Stimulated activated CD4-positive, alpha-beta T cell treated with anti-CD3 and anti-CD28 coated beads, Interleukin-15, amount 100 ng/mL, for 1 hour (primary cell): ENCODE measurements at places on chromosomes 11 and 22.

GRCh38 chr11:46520971-46521745 lies 72.7 kb downstream of the AMBRA1 start:
- DNase-seq, result no peak

GRCh38 chr11:120612513-120613263 lies 101.1 kb downstream of the GRIK4 start:
- DNase-seq, result no peak

GRCh38 chr11:104003491-104003890 lies 32.9 kb upstream of the DDI1 start:
- DNase-seq, result no peak

GRCh38 chr22:35548722-35549112 lies 8.1 kb downstream of the RASD2 start:
- DNase-seq, result no peak

GRCh38 chr11:65615950-65616574 lies 486 bp downstream of the PCNX3 start:
- peak; percentile 26 for DNase-seq

DNA sequence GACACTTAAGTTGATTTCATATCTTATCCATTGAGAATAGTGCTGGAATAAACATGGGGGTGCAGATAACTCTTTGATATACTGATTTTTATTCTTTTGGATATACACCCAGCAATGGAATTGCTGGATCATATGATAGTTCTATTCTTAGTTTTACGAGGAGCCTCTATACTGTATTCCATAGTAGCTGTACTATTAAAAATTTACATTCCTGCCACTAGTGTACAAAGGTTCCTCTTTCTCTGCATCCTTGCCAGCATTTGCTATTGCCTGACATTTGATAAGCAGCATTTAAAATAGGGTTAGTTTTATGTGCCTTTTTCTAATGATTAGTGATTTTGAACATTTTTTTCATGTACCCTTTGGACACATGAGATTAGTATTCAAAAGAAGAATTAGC lies 554.2 kb downstream of the JRKL start:
- DNase-seq, result no peak

GRCh38 chr11:86809561-86809960 lies 9.2 kb downstream of the PRSS23 start:
- no peak for DNase-seq

- peak; percentile 91 for DNase-seq
Measured at GRCh38 chr22:41543854-41544670, at the start of gene POLR3H. Gene POLR3H, minus strand, starts transcription at chr22:41544470. Its CDS starts 369 bp downstream, at chr22:41544101.

GRCh38 chr22:50683994-50684371 lies 11.4 kb downstream of the SHANK3 start:
- no peak for DNase-seq

- no peak for DNase-seq
Measured at GRCh38 chr11:31875866-31876560, 64.9 kb upstream of the PAX6 start.

- DNase-seq, result no peak
Measured at GRCh38 chr11:66851239-66851596, 5.6 kb upstream of the LRFN4 start.

- DNase-seq, result no peak
Measured at GRCh38 chr11:67113231-67113721, 5.8 kb upstream of the KDM2A start.

- no peak for DNase-seq
Measured at GRCh38 chr22:50101870-50102565, 12.2 kb downstream of the MOV10L1 start.

GRCh38 chr22:32725369-32725988 lies 76.0 kb upstream of the TIMP3 start:
- DNase-seq, result no peak
